ENCODE measurements at places on chromosomes 11 and 22.

DNA sequence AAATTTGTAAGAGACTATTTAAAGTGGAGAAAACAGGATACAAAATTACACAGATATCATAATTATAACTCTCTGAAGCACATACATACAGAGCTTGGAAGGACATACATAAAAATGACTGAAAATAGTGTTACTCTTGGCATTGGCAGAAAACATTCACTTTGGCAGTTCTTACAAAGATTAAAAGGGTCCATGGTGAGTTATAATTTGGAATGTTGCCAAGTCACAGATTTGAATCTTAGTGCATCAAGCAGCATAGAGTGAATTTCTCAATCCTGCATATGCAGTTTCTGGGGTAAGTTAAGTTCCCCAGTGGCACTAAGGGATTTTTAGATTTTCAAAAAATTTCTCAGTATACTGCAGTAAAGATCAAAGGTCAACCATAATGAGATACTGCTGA lies 115.9 kb downstream of the CCDC81 start:
- no peak for DNase-seq

DNA sequence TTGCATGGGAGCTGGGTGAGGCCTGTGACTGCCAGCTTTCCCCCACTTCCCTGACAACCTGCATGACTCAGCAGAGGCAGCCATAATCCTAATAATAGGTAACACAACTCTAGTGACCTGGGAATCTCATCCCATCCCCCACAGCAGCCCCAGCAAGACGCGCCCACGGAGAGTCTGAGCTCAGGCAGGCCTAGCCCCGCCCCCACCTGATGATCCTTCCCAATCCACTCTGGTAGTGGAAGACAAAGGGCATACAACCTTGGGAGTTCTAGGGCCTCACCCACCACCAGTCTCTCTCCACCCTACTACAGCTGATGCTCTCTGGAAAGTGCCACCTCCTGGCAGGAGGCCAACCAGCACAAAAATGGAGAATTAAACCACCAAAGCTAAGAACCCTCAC lies 60.3 kb downstream of the CWF19L2 start:
- no peak for DNase-seq

- DNase-seq: no peak
Observed at GRCh38 chr11:44734843-44735381, 8.2 kb downstream of the TSPAN18 start.

DNA sequence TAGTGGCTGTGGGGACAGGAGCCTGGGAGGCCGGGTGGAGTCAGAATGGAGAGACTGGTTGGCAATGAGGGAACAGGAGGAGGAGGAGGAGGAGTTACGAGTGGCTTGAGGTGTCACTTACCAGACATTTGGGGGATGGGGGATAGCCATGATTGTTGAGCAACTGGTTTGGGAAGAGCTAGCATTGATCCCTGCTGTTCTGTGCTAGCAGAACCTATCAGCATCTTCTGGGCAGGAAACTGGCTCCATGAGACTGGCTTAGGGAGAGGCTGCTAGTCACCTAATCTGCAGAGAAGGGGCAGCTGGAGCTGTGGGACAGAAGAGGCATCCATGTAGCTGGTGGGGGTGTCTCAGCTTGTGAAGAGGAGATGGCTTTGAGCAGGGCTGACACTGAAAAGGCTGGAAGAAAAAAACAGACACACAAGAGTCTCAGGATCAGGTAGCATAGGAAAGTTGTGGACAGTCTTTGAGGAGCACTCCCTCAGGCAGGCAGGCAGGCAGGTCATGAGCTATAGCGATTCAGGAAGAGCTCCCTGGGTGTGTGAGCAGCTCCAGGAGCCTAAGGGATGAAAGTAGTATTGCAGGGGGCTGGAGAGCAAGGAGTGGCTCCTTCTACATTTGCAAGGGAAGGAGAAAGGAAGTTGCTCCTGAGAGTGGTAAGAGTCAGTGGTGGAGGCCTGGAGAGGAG lies 22.3 kb downstream of the PIK3IP1 start:
- DNase-seq: no peak

GRCh38 chr11:77055913-77056312 lies 10.9 kb upstream of the CAPN5 start:
- DNase-seq: no peak

DNA sequence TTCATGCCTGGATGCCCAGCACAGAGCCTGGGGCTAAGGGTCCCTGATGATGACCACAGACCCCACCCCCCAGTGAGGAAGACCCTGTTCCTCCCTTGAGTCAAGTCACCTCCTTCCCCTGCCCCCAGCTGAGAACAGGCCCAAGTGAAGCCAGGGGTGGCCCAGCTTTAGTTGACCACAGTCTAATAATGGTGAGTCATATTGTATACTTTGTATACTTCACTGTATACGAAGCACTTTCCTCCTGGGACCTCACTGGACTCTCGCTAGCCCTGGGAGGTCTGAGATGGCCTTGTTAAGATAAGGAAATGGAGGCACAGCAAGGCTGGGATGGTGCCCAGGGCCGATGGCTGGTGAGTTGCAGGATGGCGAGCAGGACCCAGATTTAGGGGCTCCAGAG lies 3.7 kb upstream of the FLRT1 start:
- DNase-seq: no peak

- no peak for DNase-seq
Observed at GRCh38 chr11:11740073-11740702, 101.6 kb upstream of the USP47 start.

- no peak for DNase-seq
Observed at GRCh38 chr11:111645657-111646316, 43.5 kb downstream of the SIK2 start.

- DNase-seq: no peak
Observed at GRCh38 chr11:121892131-121892681, 223.8 kb downstream of the BLID start.

GRCh38 chr11:59800390-59801025 lies 10.1 kb downstream of the MRPL16 start:
- DNase-seq: no peak
